ENCODE measurements at places on chromosomes 7 and 10. TPM values are rescaled to one million over a fixed set of nuclear protein-coding genes. Genes with fewer than 3 reads are reported as not detected.
A peak's percentile ranks its signal among the peaks of the same experiment; 100 is the strongest.

The EN2 gene
- not detected for total RNA-seq

The KLLN gene
- total RNA-seq: 2.0 TPM

- DNase-seq: no peak
These were observed 1307.8 kb upstream of the CELF2 start for GRCh38 chr10:9709849-9710248.

GRCh38 chr7:107996072-107996882 lies 6.7 kb downstream of the LAMB1 start:
- peak; percentile 82 for DNase-seq

Measured in fibroblast of the aortic adventitia (primary cell).